ENCODE measurements at places on chromosomes 6 and 20.

DNA sequence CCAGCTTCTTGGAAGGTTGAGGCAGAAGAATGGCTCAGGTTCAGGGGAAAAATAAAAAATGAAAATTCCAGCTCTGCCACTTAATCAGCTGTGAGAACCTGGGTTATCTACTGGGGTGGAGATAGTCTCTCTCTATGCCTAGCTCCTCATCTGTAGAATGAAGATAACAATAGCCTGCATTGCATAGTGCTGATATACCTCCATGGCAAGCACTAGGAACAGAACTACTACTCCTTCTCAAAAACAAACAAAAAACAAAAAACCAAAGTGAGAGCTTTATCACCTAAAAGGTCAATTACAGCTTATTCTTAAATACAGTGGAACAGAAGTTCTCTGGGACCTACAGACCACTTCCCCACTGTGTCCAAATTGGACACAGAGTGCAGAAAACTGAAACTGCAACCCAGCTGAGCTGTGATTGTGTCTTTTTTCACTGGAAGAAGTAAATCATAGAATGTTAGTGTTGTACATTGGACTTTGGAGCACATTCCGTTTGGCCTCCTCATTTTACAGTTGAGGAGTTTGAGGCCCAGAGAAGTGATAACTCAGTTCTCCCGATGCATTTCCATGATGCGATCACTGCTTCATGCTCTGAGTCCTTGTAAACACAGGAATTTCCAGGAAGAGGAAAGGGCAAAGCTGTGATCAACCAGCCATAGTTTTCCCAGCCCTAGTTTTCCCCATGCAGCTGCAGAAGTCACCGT is 23.3 kb downstream of the MTFR2 start:
- DNase-seq, result no peak

GRCh38 chr6:16249971-16250370 is 11.6 kb downstream of the GMPR start:
- no peak for DNase-seq

- no peak for DNase-seq
These were observed 35.5 kb downstream of the SESN1 start for GRCh38 chr6:109059153-109059552.

DNA sequence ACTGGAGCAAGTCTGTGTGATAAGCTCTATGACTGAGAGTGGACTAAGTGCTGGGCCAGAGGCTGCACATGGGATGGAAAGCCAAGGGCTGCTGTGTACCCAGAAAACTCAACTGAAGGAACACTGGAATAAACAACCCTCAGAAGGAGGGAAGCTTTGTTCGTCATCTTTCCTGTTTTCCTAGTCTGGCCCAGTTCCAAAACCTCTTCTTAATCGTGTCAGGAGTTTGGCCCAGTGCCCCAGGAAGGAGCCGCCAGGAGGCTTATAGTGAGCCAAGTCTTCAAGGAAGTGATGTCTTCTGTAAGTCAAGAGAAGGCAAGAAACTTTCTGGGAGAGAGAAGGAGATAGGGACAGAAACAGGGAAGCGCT is 23.3 kb upstream of the TOP1 start:
- DNase-seq, result peak; percentile 94

DNA sequence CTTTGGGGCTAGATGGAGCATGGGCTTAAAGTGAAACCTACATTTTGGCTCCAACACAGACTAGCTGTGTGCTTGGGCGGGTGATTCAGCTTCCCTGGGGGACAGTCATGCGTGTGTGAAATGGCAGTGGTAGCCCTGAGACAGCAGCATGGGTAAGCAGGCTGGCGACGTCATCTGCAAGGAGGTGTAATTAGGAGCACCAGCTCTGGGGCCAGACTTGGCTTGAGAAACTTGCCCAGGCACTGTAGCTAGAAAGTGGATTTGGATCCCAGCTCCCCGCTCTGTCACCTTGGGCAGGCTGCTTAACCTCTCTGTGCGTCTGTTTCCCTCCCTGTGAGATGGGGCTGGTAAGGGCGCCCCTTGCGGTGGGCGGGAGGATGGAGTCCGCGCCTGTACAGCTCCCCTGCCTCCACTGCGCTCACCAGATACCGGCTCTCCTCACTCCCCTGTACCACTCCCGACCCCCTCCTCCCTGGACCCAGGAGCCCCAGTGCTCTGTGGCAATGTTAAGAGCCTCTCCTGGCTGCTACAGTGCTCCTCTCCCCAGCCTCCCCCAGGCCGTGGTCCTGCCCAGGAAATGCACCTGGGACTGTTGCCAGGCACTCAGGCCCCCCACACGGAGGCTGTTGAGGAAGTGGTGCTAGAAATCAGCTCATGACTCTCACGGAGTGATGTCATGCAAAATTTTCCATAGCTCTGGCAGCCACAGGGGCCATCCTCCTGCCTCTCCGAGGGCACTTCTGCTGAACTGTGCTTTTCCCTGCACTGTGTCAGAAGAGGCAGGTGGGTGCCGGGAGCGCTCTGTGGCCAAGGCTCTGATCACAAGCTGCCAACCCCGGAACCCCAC is 44.6 kb downstream of the SYNJ2 start:
- peak; percentile 95 for DNase-seq

Data from muscle of back (tissue), 13 donors.